ENCODE measurements at places on chromosomes 11 and 22. TPM values are rescaled to one million over a fixed set of nuclear protein-coding genes. Genes with fewer than 3 reads are reported as not detected.

- H3K36me3 ChIP-seq, result no peaks in the 10 kb centered on the region
- H3K27ac ChIP-seq, result no peak overlapping the region
- no peak for DNase-seq
- no peaks in the 10 kb centered on the region for H3K27me3 ChIP-seq
Observed at GRCh38 chr22:20388200-20388599, 5.8 kb upstream of the ZNF74 start.

Gene NXPE4
- not detected for total RNA-seq

GRCh38 chr11:20963596-20963995 lies 294.2 kb downstream of the NELL1 start:
- H3K27me3 ChIP-seq, result no peaks in the 10 kb centered on the region
- no peaks in the 10 kb centered on the region for H3K4me1 ChIP-seq
- no peak overlapping the region for H3K4me3 ChIP-seq
- H3K27ac ChIP-seq, result no peak overlapping the region
- DNase-seq, result no peak
- no peaks in the 10 kb centered on the region for H3K36me3 ChIP-seq

GRCh38 chr22:33063611-33064010 lies 5.4 kb upstream of the SYN3 start:
- no peak overlapping the region for H3K27ac ChIP-seq
- H3K4me1 ChIP-seq, result no peaks in the 10 kb centered on the region
- no peak overlapping the region for H3K4me3 ChIP-seq
- DNase-seq, result no peak
- H3K36me3 ChIP-seq, result no peaks in the 10 kb centered on the region

DNA sequence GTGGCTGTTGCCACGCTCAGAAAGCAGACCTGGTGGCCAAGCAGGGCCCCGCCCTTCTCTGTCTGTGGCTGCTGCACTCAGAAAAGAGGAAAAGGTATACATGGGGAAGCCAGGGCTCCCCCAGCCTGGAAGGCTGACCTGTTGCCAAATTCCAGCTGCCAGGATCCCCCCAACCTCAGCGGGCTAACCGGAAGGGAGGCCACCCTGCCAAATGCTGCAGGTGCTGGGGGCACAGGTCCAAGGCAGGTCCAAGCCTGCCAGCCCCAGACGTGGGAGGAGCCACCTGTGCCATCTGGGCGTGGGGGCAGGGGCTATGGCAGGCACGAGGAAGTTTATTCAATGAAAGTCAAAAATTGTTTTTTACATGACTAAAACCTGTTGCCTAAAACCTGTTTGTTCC lies 2.6 kb downstream of the NPTXR start:
- peaks cover 22% of the 10 kb centered on the region for H3K27me3 ChIP-seq
- H3K4me3 ChIP-seq, result no peak overlapping the region
- DNase-seq, result no peak
- H3K27ac ChIP-seq, result no peak overlapping the region
- H3K4me1 ChIP-seq, result no peaks in the 10 kb centered on the region

DNA sequence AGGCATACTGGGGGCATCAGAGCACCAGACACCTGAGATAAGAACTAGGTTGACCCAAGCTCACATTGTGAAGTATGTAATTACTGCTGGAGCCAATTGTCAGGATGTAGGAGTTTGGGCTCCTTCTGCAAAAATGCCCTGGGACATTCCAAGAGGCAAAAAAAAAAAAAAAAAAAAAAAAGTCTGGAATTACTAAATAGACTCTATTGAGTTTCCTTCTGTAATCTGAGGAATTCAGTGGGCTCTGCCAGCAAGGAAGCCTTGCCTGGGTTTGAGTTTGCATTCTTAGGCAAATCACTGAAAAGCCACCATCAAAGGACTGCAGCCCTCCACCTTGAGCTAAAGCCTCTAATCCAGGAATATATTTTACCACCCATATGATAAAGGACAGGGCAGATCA lies 8.0 kb upstream of the CAVIN3 start:
- 0 out of 2 replicates have a peak, but pooled peaks cover 2% of the 10 kb centered on the region for H3K27me3 ChIP-seq
- no peaks in the 10 kb centered on the region for H3K36me3 ChIP-seq
- H3K4me1 ChIP-seq, result no peaks in the 10 kb centered on the region
- no peak overlapping the region for H3K4me3 ChIP-seq
- H3K27ac ChIP-seq, result no peak overlapping the region

GRCh38 chr22:41380993-41381328 lies 781 bp upstream of the TEF start:
- H3K4me1 ChIP-seq, result peaks cover 7% of the 10 kb centered on the region
- H3K36me3 ChIP-seq, result no peaks in the 10 kb centered on the region
- H3K4me3 ChIP-seq, result peak overlapping the region; percentile 59
- no peaks in the 10 kb centered on the region for H3K27me3 ChIP-seq
